ENCODE measurements at places on chromosomes 7 and 10. TPM values are rescaled to one million over a fixed set of nuclear protein-coding genes. Genes with fewer than 3 reads are reported as not detected.

GRCh38 chr10:15571575-15571974 lies 148.1 kb downstream of the ITGA8 start:
- no peaks in the 10 kb centered on the region for H3K4me1 ChIP-seq
- no peak overlapping the region for H3K4me3 ChIP-seq
- H3K27me3 ChIP-seq, result peaks cover 12% of the 10 kb centered on the region
- H3K36me3 ChIP-seq, result no peaks in the 10 kb centered on the region

DNA sequence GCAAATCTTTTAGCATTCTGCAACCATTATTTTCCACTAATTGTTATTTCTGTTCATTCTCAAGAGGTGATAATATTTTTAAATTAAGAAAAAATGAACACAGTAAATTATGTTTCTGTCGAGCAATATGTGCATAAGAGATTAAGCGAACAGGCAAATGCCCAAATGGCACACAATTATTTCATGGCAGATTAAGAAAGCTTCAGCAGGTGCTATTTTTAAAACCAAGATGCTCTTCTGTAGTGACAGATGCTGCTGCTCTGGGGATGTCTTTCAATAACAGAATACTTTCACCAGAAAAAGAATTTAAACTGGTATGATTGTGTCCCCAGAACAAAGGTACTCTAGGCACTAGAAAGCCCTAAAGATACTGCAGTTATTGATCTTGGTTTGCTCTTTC lies 412.7 kb upstream of the SORCS1 start:
- H3K4me3 ChIP-seq, result no peak overlapping the region
- no peak for DNase-seq
- no peaks in the 10 kb centered on the region for H3K27me3 ChIP-seq
- H3K36me3 ChIP-seq, result no peaks in the 10 kb centered on the region
- no peak overlapping the region for H3K27ac ChIP-seq

The BTBD16 gene
- total RNA-seq, result not detected

DNA sequence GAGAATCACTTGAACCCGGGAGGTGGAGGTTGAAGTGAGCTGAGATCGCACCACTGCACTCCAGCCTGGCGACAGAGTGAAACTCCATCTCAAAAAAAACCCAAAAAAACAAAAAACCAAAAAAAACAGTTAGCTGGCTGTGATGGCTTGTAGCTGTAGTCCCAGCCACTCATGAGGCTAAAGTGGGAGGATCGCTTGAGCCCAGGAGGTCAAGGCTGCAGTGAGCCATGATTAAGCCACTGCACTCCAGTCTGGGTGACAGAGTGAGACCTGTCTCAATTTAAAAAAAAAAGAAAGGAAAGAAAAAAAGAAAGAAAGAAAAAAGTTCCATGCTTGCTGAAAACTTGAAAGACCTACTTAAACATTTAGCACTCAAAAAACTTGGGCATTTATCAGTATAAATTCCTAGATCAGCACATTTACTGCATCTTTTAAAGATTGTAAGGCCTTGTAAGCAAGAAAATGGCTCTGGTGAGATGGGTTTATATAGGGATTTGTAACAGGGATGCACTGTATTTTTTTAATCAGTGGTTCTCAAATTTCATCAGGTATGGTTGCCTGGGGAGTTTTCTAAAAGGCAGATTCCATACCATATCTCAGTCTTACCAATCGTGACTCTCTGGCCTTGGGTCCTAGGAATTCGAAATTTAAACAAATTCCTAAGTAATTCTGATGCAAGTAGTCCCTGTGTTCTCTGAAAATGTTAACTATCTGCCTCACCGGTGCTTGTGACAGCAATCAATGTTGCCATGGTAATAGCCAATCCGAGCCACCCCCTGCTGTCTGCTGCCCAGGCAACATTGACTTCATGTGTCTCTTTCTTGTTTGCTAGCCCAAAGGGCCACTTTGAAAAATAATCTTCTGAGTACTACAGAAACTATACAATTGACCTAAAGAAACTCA lies 11.5 kb upstream of the NT5C2 start:
- no peak overlapping the region for H3K27ac ChIP-seq
- H3K36me3 ChIP-seq, result no peaks in the 10 kb centered on the region
- no peak overlapping the region for H3K4me3 ChIP-seq
- DNase-seq, result no peak

DNA sequence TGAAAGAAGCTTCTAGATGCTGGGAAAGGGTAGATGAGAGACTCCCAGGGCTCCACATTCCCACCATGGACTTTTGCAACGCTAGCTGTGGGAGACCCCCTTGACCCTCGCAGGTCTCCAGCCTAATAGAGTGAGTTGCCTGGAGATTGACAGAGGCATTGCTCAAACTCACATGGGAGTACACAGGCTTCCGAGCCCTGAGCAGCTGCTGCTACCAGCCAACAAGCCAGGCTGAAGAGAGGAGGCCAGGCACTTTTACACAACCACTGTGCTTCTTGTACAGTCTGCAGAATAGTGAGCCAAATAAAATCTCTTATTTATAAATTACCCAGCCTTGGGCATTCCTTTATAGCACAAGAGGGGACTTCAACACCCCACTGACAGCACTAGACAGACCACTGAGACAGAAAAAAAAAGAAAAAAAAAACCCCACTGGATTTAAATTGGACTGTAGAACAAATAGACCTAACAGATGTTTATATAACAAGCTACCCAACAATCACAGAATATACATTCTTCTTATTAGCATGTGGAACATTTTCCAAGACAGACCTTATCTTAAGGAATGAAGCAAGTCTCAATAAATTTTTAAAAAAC lies 146.2 kb downstream of the ZFAND4 start:
- peaks cover 15% of the 10 kb centered on the region for H3K36me3 ChIP-seq
- no peak overlapping the region for H3K4me3 ChIP-seq
- DNase-seq, result no peak
- no peak overlapping the region for H3K27ac ChIP-seq
- H3K4me1 ChIP-seq, result peaks cover 31% of the 10 kb centered on the region
- H3K27me3 ChIP-seq, result no peaks in the 10 kb centered on the region

DNA sequence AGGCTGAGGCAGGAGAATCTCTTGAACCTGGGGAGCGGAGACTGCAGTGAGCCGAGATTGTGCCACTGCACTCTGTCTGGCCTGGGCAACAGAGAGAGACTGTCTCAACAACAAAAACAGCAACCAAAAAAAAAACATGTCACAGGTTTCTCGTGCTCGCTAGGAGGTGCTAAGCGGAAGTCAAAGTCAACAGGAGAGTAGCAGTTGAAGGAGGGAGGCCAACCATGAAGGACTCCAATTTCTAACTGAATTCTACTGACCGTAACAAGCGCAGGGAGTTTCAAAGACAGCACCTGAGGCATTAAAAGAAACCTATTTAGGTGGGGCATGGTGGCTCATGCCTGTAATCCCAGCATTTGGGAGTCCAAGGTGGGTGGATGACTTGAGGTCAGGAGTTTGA lies 19.4 kb downstream of the KIN start:
- H3K27ac ChIP-seq, result no peak overlapping the region
- no peak for DNase-seq
- H3K36me3 ChIP-seq, result peaks cover 11% of the 10 kb centered on the region
- no peak overlapping the region for H3K4me3 ChIP-seq

The ANK3 gene
- 71.2 TPM for total RNA-seq

GRCh38 chr10:34713875-34714274 lies 101.2 kb downstream of the PARD3 start:
- H3K36me3 ChIP-seq, result no peaks in the 10 kb centered on the region
- no peaks in the 10 kb centered on the region for H3K4me1 ChIP-seq
- peaks cover 39% of the 10 kb centered on the region for H3K27me3 ChIP-seq
- DNase-seq, result no peak

DNA sequence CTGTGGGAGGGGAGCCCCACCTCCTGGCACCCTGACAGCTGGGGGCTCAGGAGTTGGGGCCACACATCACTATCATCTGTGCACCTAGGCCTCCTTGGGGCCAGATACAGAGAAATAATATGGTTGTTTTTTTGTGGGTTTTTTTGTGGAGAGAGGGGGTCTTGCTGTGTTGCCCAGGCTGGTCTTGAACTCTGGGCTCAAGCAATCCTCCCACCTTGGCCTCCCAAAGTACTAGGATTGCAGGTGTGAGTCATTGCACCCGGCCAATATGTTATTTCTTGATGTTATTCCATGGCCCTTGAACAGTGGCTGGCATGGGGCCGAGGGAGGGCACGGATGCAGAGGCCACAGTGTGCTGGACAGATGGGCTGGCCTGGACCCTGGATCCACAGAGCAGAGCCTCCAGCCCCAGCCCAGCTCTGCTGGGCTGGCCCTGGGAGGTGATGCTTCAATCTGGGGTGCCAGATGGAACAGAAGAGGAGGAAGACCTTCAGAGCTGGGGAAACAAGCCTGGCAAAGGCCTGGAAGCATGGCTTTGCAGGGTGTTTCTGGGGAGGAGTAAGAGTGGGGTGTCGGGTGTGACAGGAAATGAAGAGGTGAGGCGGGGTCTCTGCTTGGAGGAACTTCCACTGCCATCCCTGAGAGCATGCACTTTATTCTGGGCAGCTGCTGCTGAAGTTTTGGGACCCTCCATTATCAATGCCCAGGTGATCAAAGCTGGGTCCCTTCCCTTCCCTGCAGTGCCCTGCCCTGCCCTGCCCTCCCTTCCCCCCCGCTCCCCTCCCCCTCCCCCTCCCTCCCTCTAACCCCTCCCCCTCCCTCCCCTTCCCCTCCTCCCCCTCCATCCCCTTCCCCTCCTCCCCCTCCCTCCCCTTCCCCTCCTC lies 3.7 kb upstream of the FZD9 start:
- H3K27me3 ChIP-seq, result no peaks in the 10 kb centered on the region
- no peak overlapping the region for H3K4me3 ChIP-seq
- H3K4me1 ChIP-seq, result no peaks in the 10 kb centered on the region
- no peaks in the 10 kb centered on the region for H3K36me3 ChIP-seq
- DNase-seq, result no peak

The PTTG1IP2 gene
- total RNA-seq, result not detected

DNA sequence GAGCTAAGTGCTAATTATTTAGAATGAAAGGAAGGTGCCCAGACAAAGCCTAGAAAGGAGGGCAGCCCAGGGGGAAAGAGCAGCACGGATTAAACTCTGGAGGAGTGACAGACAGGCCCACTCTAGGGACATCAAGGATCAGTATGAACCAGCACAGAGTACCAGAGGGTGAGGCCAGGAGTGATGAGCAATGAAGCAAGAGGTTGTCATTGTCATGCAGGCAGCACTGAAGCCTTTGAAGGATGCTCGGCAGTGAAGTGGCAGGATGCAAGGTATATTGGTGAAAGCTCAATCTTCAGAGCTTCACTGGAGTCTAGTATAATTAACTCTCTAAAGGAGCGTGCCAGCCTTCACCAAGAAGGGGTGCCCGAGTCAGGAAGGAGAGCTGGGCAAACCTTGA lies 112.0 kb upstream of the INHBA start:
- H3K36me3 ChIP-seq, result peaks cover 2% of the 10 kb centered on the region
- DNase-seq, result no peak
- no peaks in the 10 kb centered on the region for H3K27me3 ChIP-seq
- H3K4me3 ChIP-seq, result no peak overlapping the region
- no peaks in the 10 kb centered on the region for H3K4me1 ChIP-seq
- no peak overlapping the region for H3K27ac ChIP-seq

DNA sequence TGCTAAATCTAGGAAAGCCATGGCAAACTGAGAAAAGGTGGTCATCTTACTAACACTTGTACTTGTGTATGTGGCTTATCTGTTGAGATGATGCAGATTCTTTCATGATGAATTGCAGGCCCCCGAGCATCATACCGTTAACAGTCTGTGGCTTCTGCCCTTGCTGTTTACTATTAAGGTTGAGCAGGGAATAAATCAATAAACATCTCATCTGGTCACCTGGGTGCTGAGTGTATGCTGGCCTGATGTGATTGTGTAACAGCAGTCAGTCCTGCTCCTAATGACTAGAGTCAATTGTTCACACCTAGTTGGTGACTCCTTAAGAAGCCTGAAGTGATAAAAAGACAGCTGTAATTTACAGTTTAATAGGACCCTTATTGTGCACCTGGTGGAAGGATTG lies 8.3 kb upstream of the GNAT3 start:
- H3K4me3 ChIP-seq, result no peak overlapping the region
- no peaks in the 10 kb centered on the region for H3K27me3 ChIP-seq
- DNase-seq, result no peak
- no peaks in the 10 kb centered on the region for H3K36me3 ChIP-seq

The A1CF gene
- not detected for total RNA-seq

DNA sequence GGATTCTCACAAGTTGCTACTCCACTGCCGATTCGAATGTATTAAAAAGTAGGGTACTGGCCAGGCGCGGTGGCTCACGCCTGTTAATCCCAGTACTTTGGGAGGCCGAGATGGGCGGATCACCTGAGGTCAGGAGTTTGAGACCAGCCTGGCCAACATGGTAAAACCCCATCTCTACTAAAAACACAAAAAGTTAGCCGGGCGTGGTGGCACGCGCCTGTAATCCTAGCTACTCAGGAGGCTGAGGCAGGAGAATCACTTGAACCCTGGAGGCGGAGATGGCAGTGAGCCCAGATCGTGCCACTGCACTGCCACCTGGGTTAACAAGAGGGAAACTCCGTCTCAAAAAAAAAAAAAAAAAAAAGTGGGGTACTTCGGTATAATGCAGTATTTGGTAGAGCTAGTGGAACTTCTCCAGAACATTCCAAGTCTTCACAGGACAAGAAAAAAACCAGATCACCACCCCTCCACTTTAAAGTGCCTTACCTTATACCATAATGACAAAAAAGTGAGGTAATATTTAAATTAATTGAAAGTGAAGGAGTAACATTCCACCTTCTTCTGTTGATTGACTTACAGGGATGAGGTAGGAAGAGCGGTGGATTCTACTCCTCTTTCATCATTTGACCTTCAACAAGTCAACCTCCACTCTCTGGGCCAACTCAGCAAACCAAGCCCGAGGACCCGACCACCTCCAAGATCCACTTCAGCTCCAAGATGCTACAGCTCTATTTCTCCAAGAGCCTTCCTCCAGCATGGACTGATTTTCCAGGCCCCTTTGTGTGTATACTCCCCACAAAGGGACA lies 2.0 kb downstream of the BAZ1B start:
- peak overlapping the region; percentile 94 for H3K27ac ChIP-seq
- peaks cover 4% of the 10 kb centered on the region for H3K36me3 ChIP-seq
- peaks cover 47% of the 10 kb centered on the region for H3K4me1 ChIP-seq
- no peaks in the 10 kb centered on the region for H3K27me3 ChIP-seq

DNA sequence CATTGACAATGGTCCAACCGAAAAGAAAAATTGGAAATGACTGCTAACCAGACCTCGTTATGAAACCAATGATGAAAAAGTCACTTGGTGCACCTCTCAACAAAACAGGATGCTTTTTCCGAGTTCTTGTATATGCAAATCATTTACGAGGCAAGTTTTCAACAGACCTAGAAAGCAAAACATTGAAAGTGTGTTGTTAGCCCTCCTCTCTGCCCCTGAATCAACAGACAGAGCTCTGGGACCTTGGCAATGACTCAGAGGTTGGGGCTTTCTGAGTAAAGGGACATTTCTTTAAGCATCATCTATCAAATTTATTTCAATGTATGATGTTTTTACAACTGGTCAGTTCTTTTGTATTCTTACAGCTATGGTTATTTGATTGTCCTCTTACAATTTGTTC lies 16.3 kb upstream of the DKK1 start:
- H3K27me3 ChIP-seq, result peaks cover 5% of the 10 kb centered on the region
- no peaks in the 10 kb centered on the region for H3K36me3 ChIP-seq
- no peak for DNase-seq
- H3K27ac ChIP-seq, result no peak overlapping the region
- no peak overlapping the region for H3K4me3 ChIP-seq

Data from T-helper 17 cell (primary cell).